SW 1271 (cell line): ENCODE measurements at places on chromosomes 5 and 9.

DNA sequence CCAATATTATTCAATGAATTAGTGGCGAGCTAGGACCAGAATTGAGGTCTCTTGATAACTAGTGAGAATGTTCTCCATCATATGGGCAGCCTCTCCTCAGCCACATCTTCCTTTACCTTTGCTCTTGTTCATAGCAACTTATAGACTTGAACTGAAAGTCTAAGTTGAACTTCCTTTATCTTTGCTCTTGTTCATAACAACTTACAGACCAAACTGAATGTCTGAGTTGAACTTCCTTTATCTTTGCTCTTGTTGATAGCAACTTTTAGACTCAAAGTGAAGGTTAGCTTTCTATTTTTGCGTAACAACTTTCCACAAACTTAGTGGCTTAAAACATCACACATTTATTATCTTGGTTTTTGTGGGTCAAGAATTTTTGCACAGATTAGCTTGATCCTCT is 146.4 kb upstream of the C9orf72 start:
- no peak for DNase-seq

GRCh38 chr5:149135536-149136201 is 5.6 kb upstream of the ABLIM3 start:
- DNase-seq, result no peak

DNA sequence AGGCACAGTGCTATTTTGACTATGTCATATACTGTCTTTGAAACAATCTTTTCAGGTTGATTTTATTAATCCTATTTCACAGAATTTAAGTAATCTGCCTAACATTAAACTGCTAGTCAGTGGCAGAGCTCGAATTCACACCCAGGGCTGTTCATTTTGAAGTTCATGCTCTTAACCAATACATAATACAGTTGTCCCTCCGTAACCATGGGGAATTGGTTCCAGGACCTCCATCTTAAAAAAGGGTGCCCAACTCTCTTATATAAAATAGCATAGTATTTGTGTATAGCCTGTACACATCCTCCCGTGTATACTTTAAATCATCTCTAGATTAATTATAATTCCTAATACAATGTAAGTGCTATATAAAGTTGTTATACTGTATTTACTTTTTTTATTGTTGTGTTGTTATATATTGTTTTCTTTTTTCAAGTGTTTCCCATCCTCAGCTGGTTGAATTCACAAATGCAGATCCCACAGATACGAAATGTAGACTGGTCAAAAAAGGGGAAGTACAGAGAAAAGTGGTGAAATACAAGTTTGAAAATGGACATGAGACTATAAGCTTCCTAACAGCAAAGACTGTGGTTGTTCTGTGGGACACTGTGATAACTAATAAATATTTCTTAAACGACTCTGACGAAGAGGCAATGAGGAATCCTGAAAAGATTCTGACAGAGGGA is 18.3 kb downstream of the RFX3 start:
- DNase-seq, result no peak

GRCh38 chr5:56822981-56823380 is 7.6 kb downstream of the MAP3K1 start:
- DNase-seq, result no peak

DNA sequence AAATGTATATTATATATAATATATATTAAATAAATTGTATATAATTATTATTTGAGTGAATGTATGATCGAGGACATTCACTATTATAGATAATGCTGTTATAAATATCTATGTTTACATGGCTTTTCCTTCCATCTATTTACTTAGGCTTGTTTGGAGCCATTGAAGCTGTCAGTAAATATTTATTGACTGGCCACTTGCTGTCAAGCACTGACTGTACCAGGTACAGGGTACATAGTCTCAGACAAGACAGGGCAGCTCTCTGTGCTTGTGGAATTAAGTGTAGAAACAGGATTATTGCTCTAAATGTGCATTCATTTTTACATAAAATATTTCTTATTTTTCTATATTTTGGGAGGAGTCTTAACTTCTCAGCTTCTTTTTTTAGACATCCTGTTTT is 16.4 kb downstream of the FAXDC2 start:
- no peak for DNase-seq

DNA sequence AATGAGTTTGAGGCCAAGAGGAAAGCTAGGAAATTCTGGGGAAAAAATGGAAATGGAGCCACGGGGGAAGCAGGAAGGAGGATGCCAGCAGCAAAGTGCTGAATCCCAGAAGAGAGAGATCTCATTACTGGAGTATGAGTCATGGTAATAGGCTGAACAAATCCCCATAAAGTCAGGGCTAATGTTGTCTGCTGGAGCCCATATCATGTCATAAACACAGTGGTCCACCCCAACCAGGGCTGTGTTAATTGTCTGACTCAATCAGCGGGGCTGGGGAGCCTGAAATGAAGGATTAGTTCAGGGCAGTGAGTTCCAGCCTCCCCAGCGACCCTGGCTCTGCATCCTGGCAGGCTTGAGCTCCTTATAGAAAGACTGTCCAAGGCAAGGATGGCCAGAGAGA is 68.8 kb downstream of the TLR4 start:
- no peak for DNase-seq

DNA sequence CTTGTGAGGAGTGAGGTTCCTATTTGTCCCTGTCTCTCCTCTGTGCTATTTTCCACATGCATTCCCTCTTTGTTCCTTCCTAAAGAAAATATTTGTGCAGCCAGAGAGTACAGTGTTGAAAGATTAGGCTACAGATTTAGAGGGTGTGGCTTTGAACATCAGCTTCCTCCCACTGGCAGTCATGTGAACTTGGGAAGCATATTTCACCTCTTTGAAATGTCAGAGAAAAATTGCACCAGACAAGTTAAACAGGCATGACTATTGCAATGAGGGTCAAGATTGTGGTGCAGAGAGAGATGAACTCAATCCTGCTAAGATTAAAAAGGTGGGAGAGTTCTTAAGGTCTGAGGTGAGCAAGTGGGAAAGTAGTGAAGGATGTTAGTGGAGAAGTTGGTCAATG is 641.0 kb downstream of the DNAH5 start:
- no peak for DNase-seq

DNA sequence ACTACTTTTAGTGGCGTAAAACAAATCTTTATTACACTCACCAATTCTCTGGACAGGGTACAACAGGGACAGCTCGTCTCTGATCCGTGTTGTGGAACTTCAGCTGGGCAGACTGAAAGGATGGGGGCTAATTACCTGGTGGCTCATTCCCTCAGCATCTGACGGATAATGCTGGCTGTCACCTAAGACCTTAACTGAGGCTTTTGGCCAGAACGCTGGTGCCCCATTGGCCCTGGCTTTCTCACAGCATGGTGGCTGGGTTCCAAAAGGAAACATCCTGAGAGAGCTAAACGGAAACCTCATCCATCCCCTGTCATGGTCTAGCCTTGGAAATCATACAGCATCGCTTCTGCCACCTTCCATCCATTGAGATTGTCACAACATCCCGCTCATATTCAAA is 62.9 kb downstream of the RAI14 start:
- DNase-seq, result no peak

GRCh38 chr9:72592502-72593403 is 71.3 kb downstream of the TMC1 start:
- DNase-seq, result no peak

- no peak for DNase-seq
These were observed 123.5 kb downstream of the TARS1 start for GRCh38 chr5:33563983-33564908.

GRCh38 chr5:66596636-66597182 is 516 bp downstream of the MAST4 start:
- no peak for DNase-seq

DNA sequence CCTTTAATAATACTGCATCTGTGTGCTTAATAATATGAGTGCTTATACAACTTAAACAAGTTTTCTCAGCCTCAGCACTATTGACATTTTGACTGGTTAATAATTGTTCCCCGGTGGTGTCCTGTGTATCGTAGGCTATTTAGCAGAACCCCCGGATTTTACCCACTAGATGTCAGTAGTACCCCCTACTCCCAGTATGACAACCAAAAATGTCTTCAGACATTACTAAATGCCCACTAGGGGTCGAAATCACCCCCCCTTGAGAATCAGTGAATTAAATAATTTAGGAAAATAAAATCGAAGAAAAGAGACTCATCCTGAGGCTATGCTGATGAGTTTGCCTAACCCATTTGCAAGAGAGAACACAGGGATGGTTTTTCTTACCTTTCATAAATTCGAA is 166.3 kb downstream of the ATP10B start:
- DNase-seq, result peak; percentile 3

DNA sequence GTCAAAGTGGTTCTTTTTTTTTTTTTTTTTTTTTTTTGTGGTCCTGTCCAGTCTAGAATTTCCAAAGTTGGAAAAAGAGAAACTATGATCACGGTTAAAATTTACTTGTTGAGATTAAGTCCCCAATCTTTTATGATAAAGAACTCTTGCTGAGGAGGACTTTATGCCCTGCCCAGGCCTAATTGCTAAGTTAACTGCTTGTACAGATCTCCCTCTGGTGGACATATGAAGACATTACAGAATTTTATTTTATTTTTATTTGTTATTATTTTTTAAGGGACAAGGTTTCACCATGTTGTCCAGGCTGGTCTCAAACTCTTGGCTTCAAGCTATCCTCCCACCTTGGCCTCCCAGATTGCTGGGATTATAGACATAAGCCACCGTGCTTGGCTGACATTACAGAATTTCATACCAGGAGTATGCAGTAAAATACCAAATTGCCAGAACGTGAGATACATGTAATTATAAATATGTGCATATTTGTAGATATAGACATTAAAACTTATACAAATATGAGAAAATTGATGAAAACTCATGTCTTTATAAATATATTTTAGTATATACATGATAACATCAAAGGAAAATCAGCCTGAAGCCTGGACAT is 91.2 kb downstream of the RFK start:
- DNase-seq, result peak; percentile 66

- no peak for DNase-seq
These were observed 239.4 kb upstream of the PANK3 start for GRCh38 chr5:168818558-168818957.

- DNase-seq, result no peak
These were observed 489.6 kb downstream of the MAN2A1 start for GRCh38 chr5:110179321-110179720.

GRCh38 chr5:120457839-120458507 is 6.1 kb upstream of the PRR16 start:
- peak; percentile 81 for DNase-seq

DNA sequence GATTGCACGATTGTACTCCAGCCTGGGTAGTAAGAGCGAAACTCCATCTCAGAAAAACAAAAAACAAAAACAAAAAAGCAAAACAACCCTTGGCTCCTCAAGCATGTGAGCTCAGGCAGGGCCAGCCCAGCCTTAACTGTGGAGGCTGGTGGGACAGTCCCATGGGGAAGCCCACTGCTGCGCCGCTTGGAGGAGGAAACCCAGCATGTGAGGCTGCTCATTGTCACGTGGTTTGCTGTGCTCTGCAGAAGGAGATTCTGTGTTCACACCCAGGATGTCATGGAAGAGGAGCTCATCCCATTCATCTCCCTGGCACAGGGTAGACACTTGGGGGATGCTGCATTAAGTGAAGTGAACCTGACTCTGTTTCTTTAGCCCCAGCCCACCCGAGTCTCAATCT is 4.0 kb downstream of the ZBED3 start:
- DNase-seq, result no peak

DNA sequence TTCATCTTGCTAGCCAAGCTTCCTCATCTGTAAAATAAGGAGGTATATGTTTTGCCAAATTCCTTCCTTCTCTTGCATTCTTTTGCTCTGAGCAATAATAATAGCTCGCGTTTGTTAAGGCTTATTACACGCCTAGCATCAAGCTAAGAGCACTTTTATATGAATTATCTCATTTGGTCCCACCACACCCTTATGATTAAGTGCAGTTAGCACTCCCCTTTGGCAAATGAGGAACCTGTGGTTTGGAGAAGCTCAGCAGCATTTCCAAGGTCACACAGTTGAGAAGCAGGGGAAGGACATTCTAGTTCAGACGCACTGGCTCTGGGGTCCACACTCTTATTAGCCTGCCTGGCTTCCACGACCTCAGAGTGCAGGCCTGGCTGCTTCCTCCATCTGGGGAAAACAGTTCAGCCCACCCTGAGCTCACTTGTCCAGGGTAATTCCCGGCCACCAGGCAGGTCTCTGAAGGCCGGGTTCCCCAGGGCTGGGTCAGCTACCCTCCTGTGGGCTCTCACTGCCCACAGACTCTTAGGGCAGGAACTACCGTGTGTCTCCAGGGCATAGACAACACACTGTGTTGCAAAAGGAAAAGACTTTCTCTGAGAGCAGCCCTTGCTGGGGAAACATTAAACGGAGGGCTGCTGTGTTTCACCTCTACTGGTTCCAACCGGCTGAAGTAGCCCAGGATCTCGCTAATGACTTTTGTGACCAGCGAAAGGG is 9.9 kb upstream of the FBP1 start:
- peak; percentile 21 for DNase-seq

DNA sequence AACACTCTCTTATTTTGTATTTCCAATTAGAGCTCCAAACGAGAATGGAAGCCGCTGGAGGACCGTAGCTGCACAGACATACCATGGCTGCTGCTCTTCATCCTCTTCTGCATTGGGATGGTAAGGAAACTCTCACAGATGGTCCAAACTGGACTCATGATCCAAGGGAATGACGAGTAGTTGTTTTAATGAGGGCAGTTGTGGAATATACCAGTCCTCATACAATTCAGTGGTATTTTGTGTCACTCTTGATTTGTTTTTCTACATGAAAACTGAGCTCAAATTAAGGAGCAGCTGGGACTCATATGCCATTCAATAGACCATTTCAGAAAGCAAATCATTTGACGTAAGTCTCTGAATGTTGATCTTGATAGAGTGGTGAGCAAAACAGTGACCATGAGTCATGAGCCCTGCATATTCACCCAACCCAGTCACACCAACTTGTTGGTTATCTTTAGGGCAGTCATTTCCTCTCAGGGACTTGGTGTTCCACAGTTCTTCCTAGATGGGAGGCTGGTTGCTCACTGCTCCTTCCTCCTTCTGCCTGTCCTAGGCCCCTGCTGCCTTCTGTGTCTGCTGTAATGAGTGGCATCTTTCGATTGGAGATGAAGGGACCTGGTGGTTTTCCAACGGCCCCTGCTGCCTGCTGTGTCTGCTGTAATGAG is 54.9 kb downstream of the SLC44A1 start:
- DNase-seq, result peak; percentile 32

GRCh38 chr5:42749020-42749419 is 7.6 kb upstream of the CCDC152 start:
- no peak for DNase-seq

- DNase-seq, result no peak
These were observed 97.2 kb upstream of the SARDH start for GRCh38 chr9:133835262-133835901.

DNA sequence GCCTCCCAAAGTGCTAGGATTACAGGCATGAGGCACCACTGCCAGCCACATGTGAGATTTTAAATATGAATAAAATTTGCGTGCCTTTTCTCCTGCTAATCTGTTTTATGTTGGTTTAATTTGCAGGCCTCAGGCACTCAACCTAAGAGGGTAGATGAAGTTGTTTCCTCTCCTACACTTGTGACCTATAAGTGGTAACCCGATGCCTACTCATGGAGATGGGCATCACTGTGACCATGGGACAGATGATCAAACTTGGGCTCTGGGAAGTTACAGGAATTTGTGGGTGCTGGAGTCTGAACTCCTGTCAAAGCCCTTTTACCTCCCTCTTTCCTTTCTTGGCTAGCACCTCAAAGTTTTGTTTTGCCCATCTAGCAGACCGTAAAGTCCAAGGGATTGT is 1.1 kb downstream of the SLC28A3 start:
- DNase-seq, result no peak

- no peak for DNase-seq
These were observed 1782.4 kb upstream of the WWC1 start for GRCh38 chr5:166509085-166509484.
